CD4-positive, alpha-beta T cell (primary cell): ENCODE measurements at places on chromosomes 16 and 17.

- H3K4me1 ChIP-seq = peaks cover 7% of the 10 kb centered on the region
- no peak overlapping the region for H3K4me3 ChIP-seq
- H3K27me3 ChIP-seq = no peaks in the 10 kb centered on the region
Measured at GRCh38 chr16:79004309-79004708, 596.2 kb downstream of the MAF start.

GRCh38 chr17:35912942-35913341 lies 17.6 kb downstream of the RDM1 start:
- no peak overlapping the region for H3K27ac ChIP-seq
- H3K4me3 ChIP-seq = no peak overlapping the region
- H3K36me3 ChIP-seq = no peaks in the 10 kb centered on the region
- H3K4me1 ChIP-seq = peaks cover 19% of the 10 kb centered on the region
- no peaks in the 10 kb centered on the region for H3K27me3 ChIP-seq
- no peak for DNase-seq

- H3K27me3 ChIP-seq = no peaks in the 10 kb centered on the region
- H3K27ac ChIP-seq = no peak overlapping the region
- H3K4me1 ChIP-seq = no peaks in the 10 kb centered on the region
- H3K4me3 ChIP-seq = no peak overlapping the region
- no peak for DNase-seq
Measured at GRCh38 chr17:77814091-77814772, 144.3 kb upstream of the TNRC6C start.

- H3K4me1 ChIP-seq = peaks cover 3% of the 10 kb centered on the region
- H3K4me3 ChIP-seq = no peak overlapping the region
- no peak overlapping the region for H3K27ac ChIP-seq
Measured at GRCh38 chr17:83041305-83041704, 38.1 kb upstream of the METRNL start.

GRCh38 chr17:10211666-10212065 lies 13.3 kb upstream of the GAS7 start:
- H3K4me1 ChIP-seq = no peaks in the 10 kb centered on the region
- no peaks in the 10 kb centered on the region for H3K27me3 ChIP-seq
- DNase-seq = no peak
- no peaks in the 10 kb centered on the region for H3K36me3 ChIP-seq
- no peak overlapping the region for H3K27ac ChIP-seq

GRCh38 chr17:34974794-34975785 lies 5.2 kb upstream of the LIG3 start:
- no peak overlapping the region for H3K4me3 ChIP-seq
- no peak for DNase-seq
- H3K36me3 ChIP-seq = no peaks in the 10 kb centered on the region
- H3K27ac ChIP-seq = no peak overlapping the region
- peaks cover 4% of the 10 kb centered on the region for H3K4me1 ChIP-seq

DNA sequence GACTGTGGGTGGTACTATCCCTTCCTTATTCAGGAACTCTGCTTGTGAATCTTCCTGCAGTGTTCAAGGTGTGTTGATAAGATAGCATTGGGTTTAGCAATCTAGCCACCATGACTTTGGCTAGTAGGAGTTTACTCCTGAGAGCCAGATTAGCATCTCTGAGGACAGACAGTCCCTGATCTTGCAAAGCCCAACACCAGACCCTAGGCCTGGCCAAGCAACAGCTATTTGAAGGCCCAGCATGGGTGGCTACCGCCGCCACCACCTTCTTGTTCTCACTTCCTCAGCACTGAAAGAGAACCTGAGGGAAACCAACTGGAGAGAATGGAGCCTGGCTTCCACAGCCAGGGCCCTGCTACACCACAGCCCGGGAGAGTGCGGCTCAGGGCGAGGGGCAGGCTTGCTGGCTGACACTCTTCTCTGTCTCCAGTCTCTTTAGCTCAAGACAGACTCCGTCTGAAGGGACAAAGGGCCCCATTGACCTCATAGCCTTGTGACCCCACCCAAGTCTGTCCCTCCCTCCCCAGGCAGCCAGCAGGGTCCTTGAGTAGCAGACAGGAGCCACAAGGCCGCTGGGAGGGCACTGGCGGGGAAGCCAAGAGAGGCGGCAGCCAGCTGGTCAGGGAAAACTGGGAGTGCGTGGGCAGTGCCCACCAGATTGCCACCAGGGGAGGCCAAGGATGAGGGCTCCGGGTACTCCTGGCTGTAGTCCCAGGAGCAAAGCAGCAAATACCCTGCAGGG lies 10.9 kb upstream of the ARHGAP23 start:
- H3K4me3 ChIP-seq = no peak overlapping the region
- H3K36me3 ChIP-seq = no peaks in the 10 kb centered on the region
- DNase-seq = no peak
- no peak overlapping the region for H3K27ac ChIP-seq

- no peak for DNase-seq
- no peaks in the 10 kb centered on the region for H3K27me3 ChIP-seq
- H3K4me3 ChIP-seq = no peak overlapping the region
Measured at GRCh38 chr16:9039210-9039609, 52.2 kb upstream of the HAPSTR1 start.

DNA sequence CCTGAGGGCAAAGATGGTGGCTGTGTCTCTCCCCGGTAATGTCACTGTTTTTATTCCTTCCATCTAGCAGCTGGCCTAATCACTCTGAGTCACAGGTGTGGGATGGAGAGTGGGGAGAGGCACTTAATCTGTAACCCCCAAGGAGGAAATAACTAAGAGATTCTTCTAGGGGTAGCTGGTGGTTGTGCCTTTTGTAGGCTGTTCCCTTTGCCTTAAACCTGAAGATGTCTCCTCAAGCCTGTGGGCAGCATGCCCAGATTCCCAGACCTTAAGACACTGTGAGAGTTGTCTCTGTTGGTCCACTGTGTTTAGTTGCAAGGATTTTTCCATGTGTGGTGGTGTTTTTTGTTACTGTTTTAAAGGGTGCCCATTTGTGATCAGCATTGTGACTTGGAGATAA lies 5.5 kb upstream of the RAPGEFL1 start:
- no peak overlapping the region for H3K4me3 ChIP-seq
- peaks cover 1% of the 10 kb centered on the region for H3K4me1 ChIP-seq
- no peak for DNase-seq

- H3K27me3 ChIP-seq = peaks cover 1% of the 10 kb centered on the region
- H3K4me1 ChIP-seq = peaks cover 11% of the 10 kb centered on the region
- H3K4me3 ChIP-seq = no peak overlapping the region
- no peak for DNase-seq
Measured at GRCh38 chr16:30004811-30005242, 6.0 kb downstream of the DOC2A start.
